CD4-positive, alpha-beta T cell treated with Interleukin-4 for 1 hour (primary cell): ENCODE measurements at places on chromosomes 2 and 18.

GRCh38 chr2:155157065-155157464, 458.6 kb downstream of the KCNJ3 start:
- DNase-seq = no peak

- no peak for DNase-seq
Measured at GRCh38 chr18:23324056-23324811, 128.9 kb upstream of the RIOK3 start.

- DNase-seq = no peak
Measured at GRCh38 chr18:48031641-48032040, 101.2 kb upstream of the SMAD2 start.

DNA sequence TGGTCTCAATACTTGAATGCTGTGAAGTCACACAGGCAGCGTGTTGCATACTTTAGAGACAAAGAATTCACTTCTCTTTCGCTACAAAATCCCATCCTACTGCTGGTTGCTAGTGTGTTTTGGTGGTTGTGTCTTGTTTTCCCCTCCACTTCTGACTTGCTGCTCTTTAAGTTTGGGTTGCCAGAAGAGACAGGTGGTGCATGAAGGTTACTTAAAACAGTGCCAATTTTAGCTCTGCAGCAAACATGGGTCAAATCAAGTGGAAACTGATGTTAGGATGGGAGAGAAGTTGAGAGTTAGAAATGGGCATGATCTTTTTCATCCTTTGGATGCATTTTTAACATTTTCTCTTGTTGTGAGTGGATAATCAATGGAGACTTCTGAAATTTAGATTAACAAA, 136.2 kb upstream of the KCNH7 start:
- no peak for DNase-seq

- DNase-seq = no peak
Measured at GRCh38 chr2:231452799-231453508, 11.3 kb downstream of the NCL start.

DNA sequence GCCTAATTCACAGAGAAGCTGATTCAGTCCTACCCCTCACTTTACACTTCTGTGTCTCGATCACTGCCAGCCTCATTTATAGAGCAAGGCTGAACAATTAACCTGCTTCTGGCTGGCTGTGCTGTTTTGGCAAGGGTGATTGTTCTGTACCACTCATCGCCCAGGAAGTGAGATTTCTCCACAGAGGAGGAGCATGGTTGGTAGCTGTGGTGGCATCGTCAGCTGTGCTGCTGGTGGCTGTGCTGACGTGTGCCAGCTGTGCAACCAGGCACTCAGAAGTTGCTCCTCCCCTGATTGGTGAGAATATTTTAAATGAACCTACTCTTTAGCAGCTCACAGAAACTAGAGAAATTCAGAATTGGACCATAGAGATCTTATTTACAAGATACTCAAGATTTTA, 158.3 kb downstream of the EML6 start:
- no peak for DNase-seq

- DNase-seq = no peak
Measured at GRCh38 chr18:9015689-9016088, 86.8 kb upstream of the NDUFV2 start.

DNA sequence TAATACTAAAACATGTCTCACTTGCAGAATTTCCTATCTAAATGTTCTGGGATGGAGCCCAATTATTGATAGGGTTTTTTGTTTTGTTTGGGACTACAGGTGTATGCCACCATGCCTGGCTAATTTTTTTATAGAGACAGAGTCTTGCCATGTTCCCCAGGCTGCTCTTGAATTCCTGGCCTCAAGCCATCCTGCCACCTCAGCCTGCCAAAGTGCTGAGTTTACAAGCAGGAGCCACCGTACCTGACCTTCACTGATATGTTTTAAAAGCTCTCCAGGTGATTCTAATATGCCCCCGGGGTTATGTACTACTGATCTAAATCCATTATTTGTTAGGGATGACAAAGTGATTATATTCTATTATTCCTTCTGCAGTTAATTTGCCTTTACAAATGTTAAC, 2.2 kb downstream of the ELAC1 start:
- DNase-seq = no peak

- peak; percentile 81 for DNase-seq
Measured at GRCh38 chr2:28390241-28390745, 2.4 kb upstream of the FOSL2 start.

DNA sequence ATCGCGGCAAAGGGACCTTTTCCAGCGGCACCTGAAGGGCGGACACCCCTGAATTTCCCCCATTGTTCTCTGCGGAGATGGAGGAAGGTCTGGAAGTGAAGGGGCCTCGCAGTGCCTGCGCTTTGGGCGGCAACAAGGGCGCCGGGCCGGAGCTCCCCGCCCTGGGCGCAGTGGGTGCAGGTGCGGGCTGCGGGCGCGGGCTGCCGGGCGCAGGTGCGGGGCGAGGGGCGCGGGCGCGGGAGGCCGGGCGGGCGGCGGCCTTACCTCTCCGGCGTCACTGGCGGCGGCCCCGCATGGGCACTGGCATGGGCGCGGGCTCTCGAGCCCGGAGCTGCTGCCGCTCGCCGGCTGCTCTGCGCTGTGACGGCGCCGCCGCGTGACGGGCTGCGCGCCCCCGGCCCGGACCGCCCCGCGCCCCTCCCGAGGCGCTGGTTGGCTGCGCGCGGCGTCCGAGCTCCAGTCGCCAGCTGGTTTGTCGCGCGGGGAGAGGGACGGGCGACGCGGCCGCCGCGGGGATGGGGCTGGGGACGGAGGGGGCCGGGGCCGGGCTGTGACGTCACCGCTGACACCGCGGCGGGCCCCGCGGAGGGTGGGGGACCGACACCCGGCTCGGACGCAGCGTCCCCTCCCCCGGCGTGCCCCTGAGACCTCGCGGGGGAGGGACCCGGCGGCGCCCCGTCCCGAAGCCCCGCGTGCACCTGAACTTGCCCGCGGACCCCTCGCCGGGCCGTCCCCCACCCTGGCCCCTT, at the start of gene KIF1A:
Gene KIF1A (minus strand): TSS at position 362 of the 749 bp plus-strand sequence. CDS start 22,467 bp downstream, outside the sequence.
- no peak for DNase-seq

- peak; percentile 14 for DNase-seq
Measured at GRCh38 chr18:44637210-44638033, 43.3 kb upstream of the SETBP1 start.

DNA sequence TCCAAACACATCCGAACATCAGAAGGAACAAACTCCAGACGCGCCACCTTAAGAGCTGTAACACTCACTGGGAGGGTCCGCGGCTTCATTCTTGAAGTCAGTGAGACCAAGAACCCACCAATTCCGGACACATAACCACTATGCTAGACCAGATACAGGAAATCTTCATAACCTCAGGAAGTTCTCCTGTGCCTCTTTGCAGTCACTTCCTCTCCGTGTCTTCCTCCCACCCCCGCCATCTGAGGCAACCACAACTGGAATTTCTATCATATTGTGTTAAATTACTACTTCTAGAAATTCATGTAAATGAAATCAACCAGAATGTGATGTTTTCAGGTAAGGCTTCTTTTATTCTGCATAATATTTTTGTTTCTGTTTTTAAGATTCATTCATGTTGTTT, 631.0 kb upstream of the NXPH2 start:
- DNase-seq = no peak

DNA sequence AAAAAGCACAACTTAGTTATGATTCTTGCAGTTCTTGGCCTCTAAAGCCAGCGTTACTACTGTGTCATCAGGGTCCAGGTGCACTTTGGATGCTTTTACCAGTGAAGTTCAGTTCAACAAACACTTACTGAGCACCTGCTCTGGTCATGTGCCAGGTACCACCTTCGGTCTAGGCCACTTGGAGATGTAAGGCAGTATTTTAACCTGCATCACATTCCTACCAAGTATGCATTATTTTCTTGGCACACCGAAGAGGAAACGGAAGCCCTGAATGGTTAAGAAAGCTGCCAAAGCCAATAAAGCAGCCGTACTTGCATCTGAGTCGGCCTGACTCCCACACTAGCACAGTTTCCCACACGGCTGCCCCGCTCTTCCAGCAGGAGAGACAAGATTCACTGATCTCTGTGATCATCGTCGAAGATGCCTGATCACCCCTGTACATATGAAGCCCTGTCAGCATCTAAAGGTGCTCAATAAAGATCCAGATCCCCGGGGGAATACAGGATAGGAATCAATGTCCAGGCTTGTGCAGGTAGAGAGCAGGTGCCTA, 427.1 kb downstream of the EIPR1 start:
- no peak for DNase-seq

- DNase-seq = no peak
Measured at GRCh38 chr2:45178854-45179253, 169.6 kb upstream of the SIX2 start.

DNA sequence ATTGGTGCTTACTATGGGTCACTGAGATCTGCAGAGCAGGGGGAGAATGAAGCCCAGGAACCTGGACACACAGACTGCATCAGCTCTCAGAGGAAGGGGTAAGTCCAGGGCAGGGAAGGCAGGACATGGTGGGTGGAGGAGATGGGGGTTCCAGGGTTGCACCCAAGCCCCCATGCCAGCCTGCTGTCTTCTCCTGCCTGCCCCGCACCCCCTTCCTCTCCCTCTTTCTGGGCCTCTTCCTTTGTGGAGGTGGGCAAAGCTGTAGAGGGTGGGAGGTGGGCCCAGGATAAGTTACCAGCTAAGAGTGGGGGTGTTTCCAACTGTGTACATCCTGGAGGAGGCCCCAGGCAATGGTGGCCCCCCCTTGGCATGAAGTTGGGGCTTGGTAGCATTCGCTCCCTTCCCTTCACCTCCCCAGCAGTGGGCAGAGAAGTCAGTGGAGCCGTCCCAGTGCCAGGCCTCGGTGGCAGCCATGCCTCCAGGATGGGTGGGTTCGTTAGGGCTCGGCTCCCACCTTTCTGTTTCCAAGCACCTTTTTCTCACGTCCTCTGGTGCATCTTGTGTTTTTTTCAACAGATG, 132.2 kb downstream of the CLIP4 start:
- no peak for DNase-seq

DNA sequence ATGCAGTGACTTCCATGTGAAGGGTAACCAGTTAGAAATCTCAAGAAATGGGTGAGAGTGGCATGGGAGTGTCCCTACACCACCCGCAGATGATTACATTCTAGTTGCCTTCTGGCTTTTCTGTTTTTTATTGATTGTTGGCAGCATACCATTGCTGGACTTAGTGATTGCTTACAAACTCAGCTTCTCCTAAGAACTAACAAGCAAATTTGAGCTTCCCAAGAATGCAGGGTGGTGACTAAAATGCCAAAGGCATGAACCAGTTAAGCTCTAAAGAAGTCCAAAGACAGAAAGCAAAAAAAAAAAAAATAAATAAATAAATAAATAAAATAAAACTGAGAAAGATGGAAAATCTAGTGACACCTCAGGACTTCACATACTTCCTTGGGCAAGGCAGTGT, 245.5 kb upstream of the PARD3B start:
- no peak for DNase-seq

- DNase-seq = no peak
Measured at GRCh38 chr2:178514664-178515063, 34.4 kb downstream of the PLEKHA3 start.
